Fibroblast of gingiva (primary cell): ENCODE measurements at places on chromosomes 7 and 10.
A peak's percentile ranks its signal among the peaks of the same experiment; 100 is the strongest.

- peak; percentile 97 for DNase-seq
These were observed 682.7 kb upstream of the IGFBP3 start for GRCh38 chr7:46603780-46604179.

- DNase-seq = peak; percentile 90
These were observed 8.5 kb downstream of the ITPRIP start for GRCh38 chr10:104329735-104330134.

DNA sequence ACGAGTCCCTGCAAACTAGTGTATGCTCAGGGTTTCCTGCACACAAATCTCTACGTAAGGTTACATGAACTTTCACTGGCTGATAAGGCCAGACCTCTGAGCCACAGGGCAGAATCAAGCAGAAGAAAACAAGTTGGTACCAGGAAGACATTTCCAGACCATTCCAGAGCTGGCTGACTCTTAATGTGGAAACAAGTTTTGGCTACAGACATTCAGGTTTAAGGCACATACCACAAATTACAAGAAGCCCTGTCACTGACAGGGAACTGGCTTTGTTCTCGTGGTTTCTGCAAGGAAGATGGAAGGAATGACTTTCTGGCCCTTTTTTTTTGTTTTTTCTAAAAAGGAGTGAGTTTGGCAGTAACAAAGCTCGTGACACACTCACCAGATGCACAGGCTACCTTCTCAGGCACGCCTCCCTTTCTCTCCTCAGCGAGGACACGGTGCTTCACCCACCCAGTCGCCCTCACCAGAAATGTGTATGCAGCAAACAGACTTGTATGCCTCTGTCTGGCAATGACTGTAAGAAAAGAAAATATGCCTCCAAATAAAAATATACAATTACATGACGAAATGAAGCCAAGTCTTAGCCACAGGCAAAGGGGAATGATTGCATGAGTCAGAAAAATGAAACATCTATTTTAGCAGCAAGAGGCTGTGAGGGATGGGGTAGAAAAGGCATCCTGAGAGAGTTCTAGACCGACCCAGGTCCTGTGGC lies 22.6 kb downstream of the PLAC9 start:
- peak; percentile 98 for DNase-seq

DNA sequence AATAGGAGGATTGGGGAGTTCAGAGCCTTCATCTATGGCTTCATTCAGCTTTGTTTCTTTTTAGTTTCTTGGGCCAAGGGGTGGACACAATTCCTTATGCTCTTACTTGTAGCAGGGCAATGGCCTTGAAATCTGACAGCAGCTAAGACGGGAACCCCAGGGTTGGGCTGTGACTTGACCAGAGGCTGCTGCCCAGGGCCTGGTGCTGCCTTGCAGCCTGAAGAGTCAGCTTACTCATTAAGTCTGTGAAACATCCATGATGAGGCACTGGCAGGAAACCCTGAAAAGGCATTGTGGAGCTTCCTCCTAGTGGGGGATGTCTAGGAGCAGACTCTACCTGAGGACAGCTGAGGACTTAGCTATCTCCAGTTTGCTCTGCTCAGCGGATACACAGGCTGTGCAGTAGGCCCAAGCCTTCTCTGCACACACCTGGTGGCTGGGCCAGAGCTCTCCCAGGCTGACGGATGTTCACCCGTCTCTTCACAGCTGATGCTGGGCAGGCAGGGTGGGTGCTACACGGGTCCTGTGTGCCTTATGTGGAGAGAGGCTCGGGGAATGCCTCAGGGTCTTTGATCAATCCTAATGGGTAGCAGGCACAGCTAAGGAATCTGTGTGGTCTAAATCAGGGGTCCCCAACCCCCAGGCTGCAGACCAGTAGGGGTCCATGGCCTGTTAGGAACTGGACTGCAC lies 17.8 kb downstream of the CXCL12 start:
- DNase-seq = no peak

DNA sequence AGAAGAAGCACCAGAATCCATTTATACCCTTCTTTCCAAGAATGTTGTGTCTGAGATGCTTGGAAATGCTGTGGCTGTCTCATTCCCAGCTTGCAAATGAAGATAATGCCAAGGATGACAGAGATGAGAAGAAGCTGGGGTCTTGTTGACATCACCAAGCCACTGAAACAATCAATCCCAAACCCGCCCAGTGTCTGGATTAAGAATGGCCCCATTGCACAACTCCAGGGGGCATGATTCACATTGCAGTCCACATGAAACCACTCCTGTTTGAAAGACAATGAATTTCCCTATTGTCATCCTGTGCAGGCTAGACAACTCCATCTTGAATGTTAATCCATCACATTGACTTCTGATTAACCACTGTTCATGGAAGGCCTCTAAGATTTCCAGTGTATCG lies 28.6 kb downstream of the SORBS1 start:
- no peak for DNase-seq

GRCh38 chr7:29548823-29549222 lies 14.8 kb upstream of the PRR15 start:
- no peak for DNase-seq

- DNase-seq = no peak
These were observed 59.2 kb downstream of the AKR1E2 start for GRCh38 chr10:4885162-4885561.

DNA sequence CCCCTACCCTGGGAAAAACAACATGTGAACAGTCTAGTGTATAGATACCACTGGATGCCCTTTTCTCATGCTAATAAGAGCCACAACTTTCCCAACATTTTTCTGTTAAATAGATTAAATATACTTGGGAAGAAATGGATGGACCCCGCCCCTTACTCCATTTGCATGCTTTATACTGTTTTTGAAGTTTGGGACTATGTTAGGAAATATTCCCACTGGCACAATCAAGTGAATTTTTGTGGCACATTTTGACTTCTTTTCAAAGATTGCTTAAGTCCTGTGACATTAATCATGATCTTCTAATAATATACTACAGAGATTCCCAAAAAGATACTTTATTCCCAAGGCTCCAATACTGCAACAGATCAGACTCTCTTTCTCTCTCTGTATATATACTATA lies 216.6 kb downstream of the TWIST1 start:
- peak; percentile 72 for DNase-seq

GRCh38 chr7:90209776-90210175 lies 1.8 kb upstream of the STEAP2 start:
- peak; percentile 93 for DNase-seq

DNA sequence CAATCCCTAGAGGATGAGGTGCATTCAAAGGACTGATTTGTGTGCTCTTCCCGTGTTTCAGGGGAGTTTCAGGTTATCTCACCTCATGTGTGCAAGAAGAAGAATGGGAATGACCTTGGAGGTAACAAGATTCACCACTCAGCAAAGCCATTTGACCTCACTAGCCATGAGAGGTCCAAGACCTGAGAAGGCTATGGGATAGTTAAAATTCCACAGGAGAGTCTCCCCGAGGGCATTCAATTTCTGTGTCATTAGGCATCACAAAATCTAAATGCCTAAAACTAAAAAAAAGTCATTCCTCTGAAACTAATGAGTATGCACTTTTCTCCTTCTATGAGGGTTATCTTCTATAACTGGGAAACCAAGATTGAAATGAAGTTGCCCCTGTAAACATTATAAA lies 433.4 kb downstream of the KCNMA1 start:
- no peak for DNase-seq

DNA sequence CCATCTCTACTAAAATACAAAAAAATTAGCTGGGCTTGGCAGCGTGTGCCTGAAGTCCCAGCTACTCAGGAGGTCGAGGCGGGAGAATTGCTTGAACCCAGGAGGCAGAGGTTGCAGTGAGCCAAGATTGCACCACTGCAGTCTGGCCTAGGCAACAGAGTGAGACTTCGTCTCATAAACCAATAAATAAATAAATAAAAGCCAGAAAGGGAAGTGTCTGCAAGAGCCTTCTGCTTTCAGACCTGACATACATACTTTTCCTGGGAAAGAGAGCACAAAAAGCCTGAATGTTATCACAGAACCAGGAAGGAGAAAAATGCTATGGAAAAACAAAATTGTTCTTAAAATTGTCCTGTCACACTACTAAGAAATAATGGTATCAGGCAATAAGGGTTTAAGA lies 4.1 kb upstream of the KIF5B start:
- DNase-seq = no peak

- no peak for DNase-seq
These were observed 296.2 kb upstream of the SMIM30 start for GRCh38 chr7:113414401-113415035.

GRCh38 chr7:130468612-130469011 lies 23.3 kb upstream of the MEST start:
- DNase-seq = no peak

DNA sequence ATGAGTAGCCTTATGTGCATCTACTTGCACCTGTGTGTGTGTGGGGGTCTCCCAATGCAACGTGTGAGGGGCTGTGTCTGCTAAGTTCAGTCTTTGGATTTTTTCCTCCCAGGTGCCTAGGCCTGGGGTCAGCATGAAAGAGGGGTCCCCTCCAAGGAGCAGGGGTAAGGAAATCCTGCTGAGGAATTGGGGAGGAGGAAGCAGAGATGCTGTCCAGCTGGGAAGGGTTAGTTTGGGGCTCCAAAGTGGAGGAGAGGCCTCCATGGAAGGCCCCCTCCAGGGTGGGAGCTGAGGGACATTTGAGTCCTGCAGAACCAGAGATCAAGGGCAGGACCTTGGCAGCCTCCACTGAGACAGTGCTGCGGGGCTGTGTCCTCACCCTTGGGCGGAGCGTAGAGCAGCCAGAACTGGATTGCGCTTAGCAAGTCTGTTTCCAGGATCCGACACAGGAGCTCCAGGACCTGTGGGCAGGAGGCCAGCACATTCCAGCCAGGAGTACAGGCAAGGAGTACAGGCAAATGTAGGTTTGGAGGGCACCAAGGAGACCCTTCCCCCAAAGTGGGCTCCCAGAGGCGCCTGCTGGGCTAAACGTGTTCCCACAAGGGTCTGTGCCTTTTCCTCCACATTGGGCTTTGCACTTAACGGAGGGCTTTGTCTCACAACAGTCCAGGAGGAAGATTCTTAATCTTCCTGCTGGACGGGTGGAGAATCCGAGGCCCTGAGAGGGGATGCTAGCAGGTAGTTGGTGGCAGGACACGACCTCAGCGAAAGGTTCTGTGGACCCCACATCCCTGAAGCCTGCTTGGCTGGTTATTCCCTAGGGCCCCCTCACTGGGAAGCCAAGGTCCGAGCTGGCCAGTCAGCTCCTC lies 10.1 kb downstream of the TBATA start:
- DNase-seq = no peak

- DNase-seq = no peak
These were observed 520.7 kb downstream of the KCNMA1 start for GRCh38 chr10:77116904-77117303.

DNA sequence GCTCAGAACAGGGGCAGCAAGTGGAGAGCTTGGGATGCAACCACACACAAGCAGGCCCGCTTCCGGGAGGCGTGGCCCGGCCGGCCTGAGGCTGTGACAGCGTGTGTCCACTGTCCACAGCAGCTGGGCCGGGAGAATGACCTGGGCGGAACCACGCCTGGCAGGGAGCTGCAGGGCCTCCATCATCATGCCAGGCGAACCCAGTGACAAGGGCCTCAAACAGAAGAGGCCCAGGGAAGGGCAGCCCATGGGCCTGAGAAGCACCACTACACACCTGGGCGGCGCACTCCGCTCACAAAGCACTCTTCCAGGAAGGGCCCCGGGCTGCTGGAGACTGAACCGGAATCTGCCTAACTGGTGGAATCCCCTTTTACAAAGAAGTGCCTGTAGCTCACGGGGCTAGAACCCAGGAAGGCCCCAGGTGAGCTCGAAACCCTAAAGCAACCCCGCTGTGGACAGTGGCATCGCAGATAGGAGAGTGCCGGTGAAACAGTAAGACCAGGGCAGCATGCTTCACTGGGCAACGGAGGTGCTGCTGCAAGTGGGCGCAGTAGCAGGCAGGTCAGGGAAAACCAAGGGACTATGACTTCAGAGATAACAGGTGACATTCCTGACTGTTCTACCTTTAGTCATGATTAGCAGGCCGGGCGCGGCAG lies 66.0 kb downstream of the MAD1L1 start:
- DNase-seq = no peak

DNA sequence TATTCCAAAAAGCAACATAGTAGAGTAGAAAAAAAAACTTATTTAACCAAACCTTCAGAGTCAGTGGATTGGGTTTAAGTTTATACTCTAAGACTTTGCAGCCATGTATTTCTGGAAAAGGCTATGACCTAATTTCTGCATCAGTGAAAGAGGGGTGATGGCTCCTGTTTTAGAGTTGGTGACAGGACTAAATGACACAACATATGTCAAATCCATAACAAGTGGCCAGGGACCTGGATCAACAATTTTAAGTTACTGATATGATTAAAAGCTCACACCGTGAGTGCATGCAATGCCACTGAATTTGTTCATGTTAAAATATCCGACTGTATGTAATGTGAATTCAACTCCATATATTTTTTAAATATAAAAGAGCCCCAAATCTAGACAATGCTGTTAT lies 390.6 kb downstream of the TNS3 start:
- no peak for DNase-seq

GRCh38 chr10:45452743-45453452 lies 78.9 kb downstream of the ALOX5 start:
- DNase-seq = no peak

DNA sequence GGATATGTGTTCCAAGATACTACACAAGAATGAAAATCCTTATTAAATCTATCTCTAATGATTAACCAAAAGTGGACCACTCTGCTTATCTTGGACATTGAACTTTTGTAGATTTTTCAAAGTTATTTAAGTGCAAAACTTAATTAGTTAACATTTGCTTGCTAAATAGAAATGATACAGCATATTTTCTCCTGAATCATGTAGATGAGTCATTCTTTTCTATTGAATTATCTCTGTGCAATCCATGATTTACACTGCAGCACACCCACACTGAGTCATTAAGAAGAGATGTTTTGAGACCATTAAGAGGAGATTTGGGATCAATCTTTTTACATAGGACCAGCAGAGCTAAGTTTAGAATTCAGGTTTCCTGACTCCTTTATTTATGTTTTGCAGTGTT lies 6.6 kb upstream of the ABCC2 start:
- peak; percentile 88 for DNase-seq

DNA sequence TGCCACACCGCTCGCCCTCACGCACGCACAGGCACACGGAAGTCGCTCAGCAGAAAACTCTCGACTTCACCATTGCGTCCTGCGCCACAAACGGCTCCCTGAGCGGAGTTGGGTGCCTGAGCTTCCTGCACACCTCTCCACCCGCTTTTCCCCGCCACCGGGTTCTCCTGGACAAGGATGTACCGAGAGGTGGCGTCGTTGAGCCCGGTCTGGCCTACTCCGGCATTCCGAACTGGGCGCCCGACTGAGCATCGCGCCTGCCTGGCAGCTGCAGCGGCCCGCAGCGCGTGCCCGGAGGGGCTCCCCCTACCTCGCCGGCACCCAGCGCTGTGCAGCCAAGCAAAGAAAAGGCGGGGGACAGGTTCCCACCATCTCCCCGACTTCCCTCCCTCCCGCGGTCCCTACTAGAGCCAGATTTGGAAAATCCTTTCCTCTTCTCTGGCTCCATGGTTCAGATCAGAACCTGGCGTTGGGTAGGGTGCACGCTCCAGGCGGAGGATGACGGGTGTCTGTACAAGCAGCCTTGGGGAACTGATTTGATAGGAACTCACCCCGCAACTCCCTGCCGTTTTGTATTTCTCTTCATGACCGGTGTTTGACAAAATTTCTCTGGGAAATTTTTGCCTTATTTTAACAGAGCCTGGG lies 1.7 kb downstream of the SORCS3 start:
- no peak for DNase-seq
